ENCODE measurements at places on chromosomes 12 and 14.
A peak's percentile ranks its signal among the peaks of the same experiment; 100 is the strongest.

GRCh38 chr14:69922198-69922597 is 43.0 kb downstream of the SMOC1 start:
- no peak for DNase-seq

DNA sequence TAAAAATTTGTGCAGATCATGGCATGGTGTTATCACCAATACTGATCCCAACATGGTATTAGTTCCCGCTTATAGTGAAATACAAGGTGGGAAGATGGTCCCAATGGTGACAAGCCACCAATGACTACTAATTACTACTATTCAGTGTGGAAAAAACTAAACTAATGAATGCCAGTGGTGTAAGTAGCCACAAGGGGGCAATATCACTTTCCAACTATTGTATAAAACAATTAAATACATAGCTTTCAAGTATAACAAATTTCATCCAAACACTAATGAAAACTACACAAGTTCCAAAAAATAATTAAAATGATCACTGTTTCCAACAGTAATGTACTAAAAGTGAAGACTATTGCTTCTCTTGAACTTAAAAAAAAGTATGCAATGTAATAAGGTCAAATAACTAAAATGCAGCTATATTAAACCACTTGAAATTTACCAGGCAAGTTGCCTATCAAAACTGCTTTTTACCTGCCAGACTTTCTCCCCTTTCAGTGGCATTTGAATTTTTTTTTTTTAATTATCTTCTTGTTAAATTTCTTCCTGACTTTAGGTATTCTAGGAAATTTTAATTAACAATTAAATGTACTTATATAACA is 58.0 kb downstream of the PAPLN start:
- peak; percentile 23 for DNase-seq

DNA sequence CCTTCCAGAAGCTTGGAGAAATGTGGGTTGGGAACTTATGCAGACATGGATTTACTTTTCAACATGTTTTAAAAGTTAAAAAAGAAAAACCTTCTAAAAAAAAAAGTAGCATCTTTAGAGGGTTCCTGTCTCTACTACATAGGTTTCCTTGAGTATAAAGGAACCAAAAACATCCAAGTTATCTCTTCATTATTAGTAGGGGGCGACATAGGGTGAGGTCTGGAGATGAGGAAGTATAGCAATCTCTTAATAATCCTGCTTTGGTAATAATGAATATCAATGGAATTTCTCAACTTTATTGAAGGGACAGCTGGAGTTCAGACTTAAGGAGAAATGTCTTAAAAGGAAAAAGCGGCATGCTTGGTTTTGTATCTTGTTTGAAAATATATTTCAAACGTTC is 6.5 kb upstream of the PLXNC1 start:
- no peak for DNase-seq

DNA sequence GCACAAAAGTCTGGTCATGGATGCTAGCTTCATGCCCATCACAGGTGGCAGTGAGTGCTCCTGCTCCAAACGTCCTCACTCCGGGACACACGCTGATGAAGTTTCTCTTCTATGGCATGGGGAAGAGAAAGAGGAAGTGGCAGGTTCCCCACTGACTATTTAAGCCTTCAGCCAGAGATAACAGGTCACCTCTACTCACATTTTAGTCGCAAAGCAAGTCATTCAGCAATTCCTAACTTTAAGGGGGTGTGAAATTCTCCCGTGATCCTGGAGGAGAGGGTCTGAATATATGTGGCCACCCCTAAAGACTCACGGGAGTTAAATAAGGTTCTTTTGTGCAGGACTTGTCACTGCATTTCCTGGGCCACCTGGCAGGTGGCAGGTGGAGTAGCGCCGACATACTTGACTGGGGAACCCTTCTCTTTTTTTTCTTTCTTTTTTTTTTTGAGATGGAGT is 18.8 kb upstream of the RCOR1 start:
- no peak for DNase-seq

All from foreskin keratinocyte (primary cell).